ENCODE measurements at places on chromosomes 7 and 10.

GRCh38 chr10:57418476-57418875, 849.2 kb downstream of the IPMK start:
- DNase-seq, result no peak

GRCh38 chr10:104331208-104331838, 6.9 kb downstream of the ITPRIP start:
- DNase-seq, result no peak

GRCh38 chr7:148650232-148650858, 48.4 kb upstream of the CUL1 start:
- no peak for DNase-seq

GRCh38 chr7:2231992-2232765, 566 bp downstream of the MAD1L1 start:
- DNase-seq, result no peak

DNA sequence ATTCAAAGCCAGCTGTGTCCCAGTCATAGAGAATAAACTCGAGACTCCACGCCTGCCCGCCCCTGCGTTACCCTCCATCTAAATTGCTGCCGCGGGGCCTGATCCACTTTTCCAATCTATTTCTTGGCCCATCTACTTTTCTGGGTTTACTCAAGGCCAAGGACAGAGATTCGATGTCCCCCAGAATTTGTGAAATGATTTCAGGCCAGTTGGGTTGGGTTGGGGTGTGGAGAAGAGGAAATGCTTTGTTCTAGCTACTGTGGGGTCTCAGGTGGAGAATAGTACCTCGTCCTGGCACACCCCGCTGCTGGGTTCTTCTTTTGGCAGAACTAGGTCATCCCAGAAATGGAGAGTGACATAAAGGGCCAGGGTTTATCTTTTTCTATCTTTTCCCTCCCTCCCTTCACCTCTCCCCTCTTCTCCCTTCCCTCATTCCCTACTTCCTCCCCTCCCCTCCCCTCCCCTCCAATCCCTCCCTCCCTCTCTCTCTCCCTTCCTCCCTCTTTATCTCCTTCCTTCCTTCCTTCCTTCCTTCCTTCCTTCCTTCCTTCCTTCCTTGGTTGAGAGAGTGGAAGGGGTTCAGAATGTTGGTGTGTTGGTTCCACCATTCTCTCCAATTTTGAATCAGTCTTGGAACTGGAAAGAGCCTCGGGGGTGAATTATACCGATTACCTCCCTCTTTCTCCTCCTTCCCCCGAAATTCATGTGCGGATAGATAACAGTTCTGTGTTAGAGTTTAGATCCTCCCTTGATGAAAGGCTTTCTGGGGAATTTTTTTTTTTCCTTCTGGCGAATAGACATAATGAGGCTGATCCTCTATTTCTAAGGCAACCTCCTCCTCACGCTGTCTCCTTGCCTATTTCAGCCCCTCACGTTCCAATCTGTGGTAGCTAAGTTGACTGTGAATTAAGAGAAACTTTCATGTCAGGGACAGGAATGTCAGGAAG, 1.2 kb upstream of the TMEM229A start:
- DNase-seq, result no peak

GRCh38 chr7:4549681-4550080, 132.4 kb upstream of the FOXK1 start:
- no peak for DNase-seq

DNA sequence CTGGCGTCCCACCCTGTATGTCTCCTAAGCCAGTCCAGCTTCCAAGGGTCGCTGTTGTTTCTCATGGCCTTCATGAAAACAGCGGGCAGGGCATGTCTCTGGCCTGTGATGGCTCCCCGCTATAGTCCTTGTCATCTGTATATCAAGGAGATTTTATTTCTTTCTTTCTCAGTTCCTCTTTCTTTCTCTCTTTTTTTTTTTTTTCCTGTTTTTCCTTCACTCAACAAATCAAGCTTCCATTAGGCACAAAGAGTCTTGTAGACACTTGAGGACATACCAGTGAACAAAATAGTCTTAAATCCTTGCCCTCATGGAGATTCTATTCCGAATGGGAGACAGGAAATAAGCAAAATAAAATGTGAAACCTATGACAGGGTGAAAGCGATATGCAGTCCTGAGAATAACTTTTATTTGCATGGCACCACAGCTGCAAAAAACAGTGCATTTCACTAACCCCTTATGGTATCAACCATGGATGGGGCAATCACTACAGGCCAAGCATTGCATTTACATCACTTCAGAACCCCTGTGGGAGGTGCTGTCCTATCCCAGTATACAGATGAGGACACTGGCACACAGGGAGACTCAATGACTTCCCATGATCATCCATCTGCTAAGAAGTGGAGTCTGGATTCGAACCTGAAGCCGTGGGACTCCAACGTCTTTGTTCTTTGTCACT, 50.7 kb downstream of the SYPL1 start:
- no peak for DNase-seq

DNA sequence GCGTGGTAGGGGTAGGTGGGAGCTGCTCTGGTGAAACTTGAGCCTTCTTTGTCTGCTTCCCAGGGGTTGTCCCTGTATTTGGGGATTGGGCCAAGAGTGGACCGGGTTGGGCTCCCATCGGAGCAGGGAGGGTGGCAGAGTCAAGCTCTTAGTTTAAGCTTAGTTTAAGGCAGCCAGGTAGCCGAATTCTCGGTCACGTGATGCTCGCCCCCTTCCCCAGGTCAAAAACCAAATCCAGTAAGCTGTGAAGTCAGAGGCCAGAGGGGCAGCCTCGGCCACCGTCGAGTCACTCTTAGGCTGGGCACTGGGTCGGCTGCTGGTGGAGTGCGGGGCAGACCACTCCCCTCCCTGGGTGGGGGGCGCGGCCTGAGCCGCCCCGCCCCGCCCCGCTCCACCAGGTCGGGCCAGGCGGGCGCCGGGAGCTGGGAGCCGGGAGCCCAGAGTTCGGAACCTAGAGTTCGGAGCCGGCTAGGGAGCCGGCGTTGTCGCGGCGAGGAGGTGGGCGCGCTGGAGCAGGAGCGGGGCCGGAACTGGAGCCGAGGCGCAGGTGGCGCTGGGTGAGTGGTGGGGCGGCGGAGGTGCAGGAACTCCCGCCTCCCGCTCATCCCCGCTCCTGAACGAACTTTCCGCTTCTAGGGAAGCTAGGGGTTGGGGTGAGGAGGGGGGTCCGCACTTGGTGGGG, 2.8 kb upstream of the LZTS2 start:
- DNase-seq, result peak; percentile 52

DNA sequence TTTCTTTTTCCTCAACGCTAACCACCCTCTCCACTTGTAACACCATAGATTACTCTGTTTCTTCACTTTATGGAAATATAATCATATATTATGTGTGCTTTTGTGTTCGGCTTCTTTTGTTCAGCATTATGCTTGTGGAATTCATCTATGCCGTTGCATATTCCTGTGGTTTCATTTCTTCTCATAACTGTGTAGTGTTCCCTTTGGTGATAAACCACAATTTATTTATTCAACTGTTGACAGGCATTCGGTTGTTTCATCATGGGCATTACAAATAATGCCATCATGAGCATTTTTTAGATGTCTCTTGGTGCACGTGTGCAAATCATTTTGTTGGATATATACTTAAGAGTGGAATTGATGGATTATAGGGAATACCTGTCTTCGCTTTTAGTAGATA, 12.1 kb downstream of the AVL9 start:
- DNase-seq, result no peak

DNA sequence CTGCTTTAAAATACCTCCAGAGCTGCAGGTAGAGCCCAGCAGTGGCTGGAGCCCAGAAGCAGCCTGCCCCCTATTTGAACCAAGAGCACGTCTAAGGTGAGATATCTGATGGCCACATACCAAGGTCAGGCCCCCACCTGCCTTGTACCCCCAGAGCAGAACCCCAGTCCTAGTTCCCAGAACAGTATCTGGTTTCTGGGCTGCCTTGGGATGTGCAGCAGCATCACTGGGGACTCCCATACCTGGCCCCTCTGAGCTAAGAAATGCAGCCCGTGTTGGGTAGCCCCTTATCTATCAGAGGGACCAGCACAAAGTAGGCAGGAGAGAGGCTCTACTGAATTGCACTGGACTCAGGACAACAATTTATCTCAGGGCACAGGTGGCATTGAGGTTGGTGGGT, 8.9 kb downstream of the SFTPD start:
- no peak for DNase-seq
